Tibial artery (tissue), 4 donors: ENCODE measurements at places on chromosomes 6 and 20.
A peak's percentile ranks its signal among the peaks of the same experiment; 100 is the strongest.

DNA sequence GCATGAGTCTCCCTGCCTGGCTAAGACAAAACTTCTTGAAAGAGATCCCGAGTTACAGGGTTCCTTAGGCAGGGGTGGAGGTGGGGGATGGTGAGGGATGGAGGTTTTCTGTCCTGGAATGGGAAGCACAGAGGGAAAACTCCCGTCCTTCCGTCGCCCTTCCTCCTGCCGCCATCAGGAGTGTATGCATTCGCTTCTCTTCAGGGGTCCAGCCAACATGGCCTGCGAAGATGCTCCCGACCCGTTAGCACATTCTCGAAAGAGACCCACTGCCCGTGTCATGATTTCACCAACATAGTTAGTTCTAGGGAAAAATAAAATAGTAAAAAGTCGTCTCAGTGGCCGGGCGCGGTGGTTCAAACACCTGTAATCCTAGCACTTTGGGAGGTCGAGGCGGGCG is 37.1 kb downstream of the KIF25 start:
- no peak for DNase-seq

DNA sequence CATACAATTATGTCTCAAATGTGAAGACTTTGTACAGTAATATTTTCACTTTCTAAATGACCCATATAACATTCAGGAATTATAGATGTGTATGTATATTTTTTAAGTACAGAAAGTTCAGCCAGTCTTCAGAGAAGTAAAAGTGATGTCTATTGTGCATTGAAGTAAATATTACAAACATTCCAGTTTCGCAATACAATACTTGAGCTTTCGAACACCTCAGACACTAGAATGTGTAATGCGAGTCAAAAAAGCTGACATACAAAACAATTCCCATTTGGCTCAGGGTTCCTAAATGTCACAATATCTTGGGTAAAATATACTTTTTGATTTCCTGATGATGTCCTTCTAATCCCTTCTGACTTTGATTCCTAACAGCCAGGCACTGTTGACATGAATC is 101.4 kb downstream of the ZNF217 start:
- DNase-seq: no peak

DNA sequence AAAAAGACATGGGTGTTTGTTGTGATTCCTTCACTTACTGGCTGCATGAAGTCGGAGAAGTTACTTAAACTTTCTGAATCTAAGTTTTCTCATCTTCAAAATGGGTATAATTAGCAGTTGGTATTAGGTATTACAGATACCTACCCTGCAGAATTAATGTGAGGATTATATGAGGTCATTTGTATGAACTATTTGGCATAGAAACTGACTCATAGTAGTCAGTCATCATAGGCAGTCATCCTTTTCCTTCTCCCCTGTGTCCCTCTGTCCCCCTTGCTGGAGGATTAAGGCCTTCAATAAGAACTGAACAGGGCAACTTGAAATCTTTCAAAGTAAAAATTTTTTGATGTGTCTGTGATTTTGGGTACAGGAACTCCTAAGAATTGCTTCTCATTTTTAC is 26.3 kb downstream of the RALGAPB start:
- DNase-seq: no peak

DNA sequence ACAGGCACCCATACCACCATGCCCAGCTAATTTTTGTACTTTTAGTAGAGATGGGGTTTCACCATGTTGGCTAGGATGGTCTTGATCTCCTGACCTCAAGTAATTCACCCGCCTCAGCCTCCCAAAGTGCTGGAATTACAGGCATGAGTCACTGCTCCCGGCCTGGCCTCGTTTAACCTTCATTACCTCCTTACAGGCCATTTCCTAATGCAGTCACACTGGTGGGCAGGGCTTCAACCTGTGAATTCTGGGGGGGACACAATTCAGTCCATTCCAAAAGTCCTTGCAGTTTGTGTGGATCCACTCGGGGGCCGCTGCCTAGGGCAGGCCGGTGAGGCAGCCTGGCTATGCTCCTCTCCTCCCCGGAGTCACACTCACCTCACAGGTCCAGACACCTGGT is 112.4 kb upstream of the SNX9 start:
- no peak for DNase-seq

GRCh38 chr6:132072831-132073230 is 121.7 kb upstream of the CCN2 start:
- DNase-seq: no peak

DNA sequence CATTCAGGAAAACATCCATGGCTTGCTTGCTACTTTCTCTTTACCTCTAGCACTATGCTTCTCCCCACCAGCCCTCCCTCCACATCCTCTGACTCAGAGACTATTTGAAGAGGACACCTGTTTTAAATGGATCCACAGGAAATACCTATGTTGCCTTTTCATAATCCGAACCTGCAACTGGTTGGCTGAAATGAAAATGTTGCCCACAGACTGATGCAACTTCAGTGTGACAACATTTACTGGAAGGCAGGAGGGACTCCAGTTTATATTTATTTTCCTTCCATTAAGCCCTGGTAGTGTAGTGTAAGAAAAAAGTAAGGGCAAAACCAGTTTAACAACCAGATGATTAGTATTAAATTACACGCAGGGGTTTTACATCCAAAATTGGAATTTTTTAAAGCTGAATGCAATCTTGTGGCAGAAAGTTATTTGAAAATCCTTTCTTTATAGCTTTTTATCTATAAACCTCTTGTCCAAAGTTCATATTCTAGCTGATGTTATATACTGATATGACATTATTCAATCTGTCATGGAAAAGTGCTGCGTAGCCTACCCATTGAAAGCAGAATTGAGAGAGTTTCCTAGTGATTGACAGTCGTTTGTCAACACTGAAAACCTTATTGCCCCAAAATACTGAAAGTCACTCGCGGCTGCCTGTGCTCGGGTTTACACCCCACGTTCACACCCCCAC is 881 bp upstream of the AIG1 start:
- no peak for DNase-seq

- DNase-seq: peak; percentile 45
Observed at GRCh38 chr6:130893277-130893676, 66.1 kb downstream of the SMLR1 start.

DNA sequence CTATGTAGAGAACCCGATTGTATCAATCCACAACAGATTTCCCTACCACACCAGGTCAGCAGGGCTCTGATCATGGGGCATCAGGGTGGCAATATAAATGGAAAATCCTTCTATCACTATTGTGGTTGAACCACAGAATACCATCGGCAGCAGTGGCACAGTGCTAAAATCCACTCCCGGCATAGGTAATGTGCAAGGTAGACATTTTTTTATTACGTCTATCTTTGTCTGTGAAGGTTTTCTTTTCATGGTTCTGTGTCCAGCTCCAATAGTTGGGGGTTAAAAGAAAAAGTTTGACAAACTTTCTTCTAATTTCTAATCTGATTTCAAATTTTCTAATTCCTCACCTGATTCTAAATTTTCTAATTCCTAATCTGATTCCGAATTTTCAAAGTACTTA is 302.7 kb upstream of the PREP start:
- no peak for DNase-seq

DNA sequence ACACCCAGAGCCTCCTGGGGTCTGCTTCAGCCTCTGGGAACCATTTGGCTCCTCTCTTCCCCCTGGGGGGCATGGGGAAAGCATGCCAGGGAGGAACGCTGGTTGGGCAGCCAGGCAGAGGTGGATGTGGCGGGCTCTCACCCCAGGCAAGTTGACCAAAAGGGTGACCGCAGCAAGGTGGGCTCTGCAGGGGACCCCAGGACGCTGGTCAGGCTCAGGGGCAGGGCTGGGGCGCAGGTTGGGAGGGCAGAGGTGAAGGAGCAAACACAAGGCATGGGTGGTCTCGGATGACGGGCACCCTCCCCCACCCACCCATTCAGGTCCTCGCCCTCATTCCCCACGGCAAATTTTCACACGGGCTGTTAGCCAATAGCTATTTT is 30.2 kb upstream of the MRGBP start:
- no peak for DNase-seq

DNA sequence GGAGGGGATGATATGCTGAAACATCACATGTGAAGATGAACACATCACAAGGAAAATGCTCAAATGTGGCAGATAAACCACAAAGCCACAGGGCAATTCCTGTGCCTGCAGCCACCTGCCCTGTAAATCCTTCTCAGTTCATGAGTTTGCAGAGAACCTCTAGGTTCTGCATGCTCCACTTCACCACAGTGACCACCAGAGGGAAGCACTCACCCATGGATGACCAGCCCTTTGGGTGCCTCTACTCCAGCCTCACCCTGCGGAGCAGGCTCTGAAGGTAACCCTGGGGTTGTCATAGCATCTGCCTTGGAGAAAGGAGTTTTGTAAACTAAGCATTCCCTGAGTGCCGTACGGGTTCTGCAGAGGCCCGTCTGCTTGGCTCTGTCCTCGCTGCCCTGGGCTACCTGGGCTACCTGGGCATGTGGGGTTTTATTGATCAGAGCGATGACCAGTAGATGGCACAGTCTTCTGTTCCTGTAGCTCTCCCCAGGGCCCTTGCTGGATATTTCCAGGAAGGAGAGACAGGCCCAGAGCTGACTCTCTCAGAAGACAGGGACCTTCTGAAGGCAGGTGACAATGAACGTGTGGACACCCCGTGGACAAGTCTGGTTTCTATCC is 31.7 kb upstream of the CST1 start:
- DNase-seq: no peak

GRCh38 chr20:42678895-42679294 is 510.8 kb downstream of the PTPRT start:
- no peak for DNase-seq

DNA sequence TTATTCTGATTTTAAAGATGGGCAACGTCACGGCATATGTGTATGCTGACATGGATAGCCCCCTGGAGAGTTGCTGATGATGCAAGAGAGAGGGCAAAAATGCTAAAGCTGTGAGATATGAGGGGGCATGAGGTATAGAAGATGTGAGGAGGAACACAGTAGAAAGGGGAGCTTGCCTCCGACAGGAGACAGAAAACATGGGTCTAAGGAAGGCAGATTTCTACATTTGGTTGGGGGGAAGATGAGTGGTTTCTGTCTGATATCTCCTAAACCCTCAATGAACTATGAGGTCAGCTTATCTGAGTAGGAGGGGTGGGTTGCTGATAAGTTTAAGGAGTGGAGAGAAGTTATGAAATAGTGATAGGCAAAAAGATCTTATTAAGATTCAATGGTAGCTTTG is 6.0 kb downstream of the RNF24 start:
- DNase-seq: no peak

- DNase-seq: no peak
Observed at GRCh38 chr6:99092461-99092860, 144.7 kb upstream of the FBXL4 start.

DNA sequence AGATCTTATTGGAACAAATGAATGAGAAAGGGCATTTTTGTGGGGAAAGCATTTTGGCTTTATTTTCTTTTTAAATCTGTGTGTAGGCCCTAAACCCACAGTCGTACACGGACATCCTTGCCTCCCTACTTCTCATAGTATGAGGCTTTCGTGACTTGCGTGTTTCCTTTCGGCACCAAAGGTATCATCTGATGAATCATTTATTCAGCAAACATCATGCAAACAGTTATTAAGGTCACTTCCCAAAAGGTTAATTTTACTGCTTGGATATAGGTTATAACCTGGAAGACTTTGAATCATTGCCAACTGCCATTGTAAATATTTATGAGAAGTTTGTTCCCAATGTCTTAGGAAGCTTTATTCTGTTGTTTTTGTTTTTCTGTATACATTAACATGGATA is 15.1 kb upstream of the SLC22A2 start:
- no peak for DNase-seq

- DNase-seq: no peak
Observed at GRCh38 chr6:45702849-45703739, 312.6 kb downstream of the CLIC5 start.

- DNase-seq: no peak
Observed at GRCh38 chr6:125296471-125296870, 5.3 kb downstream of the HDDC2 start.

DNA sequence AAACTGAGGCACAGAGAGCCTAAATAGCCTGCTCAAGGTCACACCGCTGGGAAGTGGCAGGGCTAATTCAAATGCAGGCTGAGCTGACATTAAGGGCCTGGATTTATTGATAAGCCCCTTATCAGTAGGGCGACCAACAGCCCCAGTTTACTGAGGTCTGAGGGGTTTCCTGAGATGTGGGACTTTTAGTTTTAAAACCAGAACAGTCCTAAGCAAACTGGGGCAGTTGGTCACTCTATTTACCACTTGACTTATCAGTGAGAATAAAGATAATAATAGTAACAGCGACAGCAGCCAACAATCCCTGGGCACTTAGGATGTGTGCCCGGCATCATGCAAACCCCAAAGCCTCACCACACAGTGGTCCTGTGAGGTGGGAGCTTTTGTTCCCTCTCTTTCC is 27.6 kb downstream of the PREX1 start:
- no peak for DNase-seq

DNA sequence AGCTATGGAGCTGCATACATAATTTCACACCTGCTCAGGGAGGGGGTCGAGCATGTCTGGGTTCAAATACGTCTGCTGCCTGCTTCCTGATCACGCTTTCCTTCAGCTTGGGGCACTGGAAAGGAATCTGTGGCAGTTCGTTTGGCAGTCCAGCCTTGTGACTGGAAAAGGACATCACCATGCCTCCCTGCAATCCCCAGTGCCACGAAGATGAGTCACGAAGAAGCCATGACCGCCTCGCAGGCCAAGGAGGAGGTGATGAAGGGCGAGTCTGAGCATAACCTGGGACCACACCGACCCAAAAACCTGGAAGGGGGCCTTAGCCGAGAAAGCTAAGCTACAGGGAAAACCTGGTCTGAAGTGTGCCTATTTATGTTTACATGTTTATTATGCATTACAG is 13.1 kb downstream of the JAG1 start:
- DNase-seq: peak; percentile 65

- DNase-seq: peak; percentile 77
Observed at GRCh38 chr20:23205611-23206041, 119.5 kb upstream of the CD93 start.

- no peak for DNase-seq
Observed at GRCh38 chr6:5486214-5486613, 224.9 kb downstream of the FARS2 start.

- DNase-seq: no peak
Observed at GRCh38 chr20:53570446-53571276, 23.0 kb downstream of the ZNF217 start.

- DNase-seq: no peak
Observed at GRCh38 chr6:145839653-145840052, 25.1 kb upstream of the FBXO30 start.

- DNase-seq: no peak
Observed at GRCh38 chr20:15039088-15039752, 701.8 kb upstream of the FLRT3 start.
